ENCODE measurements at places on chromosomes 13 and 19. TPM values are rescaled to one million over a fixed set of nuclear protein-coding genes. Genes with fewer than 3 reads are reported as not detected.

Gene PCP2
- not detected for total RNA-seq

Gene PPAN
- 36.1 TPM for total RNA-seq

Gene CACNG7
- 2.8 TPM for total RNA-seq

Gene ZBTB32
- total RNA-seq = not detected

Gene KRTDAP
- not detected for total RNA-seq

Gene MAMSTR
- total RNA-seq = 0.28 TPM

Gene SIGLEC5
- total RNA-seq = not detected

Gene MED29
- total RNA-seq = 24.0 TPM

Gene F7
- not detected for total RNA-seq

Gene ZIC2
- not detected for total RNA-seq

Gene SLC1A6
- total RNA-seq = not detected

Gene OR7C1
- not detected for total RNA-seq

Gene PABPC3
- total RNA-seq = under 0.01 TPM

Gene APC2
- total RNA-seq = 0.19 TPM

Gene KASH5
- not detected for total RNA-seq

Gene TMEM59L
- total RNA-seq = 0.96 TPM

Gene URAD
- not detected for total RNA-seq

Gene ZNF563
- 4.2 TPM for total RNA-seq

Gene ERF
- 18.6 TPM for total RNA-seq

Gene CD177
- total RNA-seq = 0.28 TPM

Gene CFAP97D2
- total RNA-seq = not detected

Gene ZNF793
- 3.4 TPM for total RNA-seq

Gene CBARP
- total RNA-seq = 1.7 TPM

Gene LILRB3
- not detected for total RNA-seq

Gene B3GNT3
- not detected for total RNA-seq
